ENCODE measurements at places on chromosomes 13 and 19.

GRCh38 chr13:110194451-110194850, 112.5 kb downstream of the COL4A1 start:
- no peak for DNase-seq

DNA sequence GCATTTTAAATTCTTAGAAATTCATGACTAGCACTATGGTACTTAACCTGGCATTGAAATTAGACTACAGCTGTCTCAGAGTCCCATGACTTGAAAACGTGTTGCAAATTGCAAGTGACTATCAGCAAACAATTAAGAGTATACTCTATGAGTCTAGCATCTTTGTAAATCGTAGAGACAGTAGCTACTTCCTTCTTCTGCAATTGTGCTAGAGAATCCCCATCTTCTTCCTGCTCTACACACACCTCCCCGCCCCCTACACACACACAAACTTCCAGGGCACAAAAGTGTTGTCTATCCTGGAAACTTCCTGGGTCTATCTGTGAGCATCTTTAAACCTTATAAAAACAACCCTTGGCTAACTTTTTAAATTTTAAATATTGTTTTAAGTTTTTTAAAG, 35.2 kb upstream of the MIR17HG start:
- DNase-seq = no peak

DNA sequence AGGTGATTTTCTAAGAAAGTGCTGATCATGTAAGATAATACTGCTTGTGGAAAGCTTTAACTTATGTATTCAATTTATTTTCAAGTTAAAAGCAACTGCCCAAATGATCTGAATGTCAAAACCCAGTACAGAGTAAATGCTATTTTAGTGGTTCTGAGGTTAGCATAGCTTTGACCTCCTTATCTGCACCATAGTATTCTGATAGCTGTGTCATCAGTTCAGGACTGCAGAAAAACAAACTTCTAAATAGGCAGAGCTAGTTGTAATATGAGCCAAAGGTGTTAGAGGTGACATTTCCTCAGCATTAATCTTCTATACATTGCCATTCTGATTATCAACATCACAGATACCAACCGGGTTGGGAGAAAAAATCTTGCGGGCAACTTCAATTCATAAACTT, 758.7 kb downstream of the SLITRK5 start:
- no peak for DNase-seq

- no peak for DNase-seq
Observed at GRCh38 chr13:75533861-75534260, 3.8 kb downstream of the COMMD6 start.

- no peak for DNase-seq
Observed at GRCh38 chr13:34944751-34945150, 2.7 kb downstream of the NBEA start.

DNA sequence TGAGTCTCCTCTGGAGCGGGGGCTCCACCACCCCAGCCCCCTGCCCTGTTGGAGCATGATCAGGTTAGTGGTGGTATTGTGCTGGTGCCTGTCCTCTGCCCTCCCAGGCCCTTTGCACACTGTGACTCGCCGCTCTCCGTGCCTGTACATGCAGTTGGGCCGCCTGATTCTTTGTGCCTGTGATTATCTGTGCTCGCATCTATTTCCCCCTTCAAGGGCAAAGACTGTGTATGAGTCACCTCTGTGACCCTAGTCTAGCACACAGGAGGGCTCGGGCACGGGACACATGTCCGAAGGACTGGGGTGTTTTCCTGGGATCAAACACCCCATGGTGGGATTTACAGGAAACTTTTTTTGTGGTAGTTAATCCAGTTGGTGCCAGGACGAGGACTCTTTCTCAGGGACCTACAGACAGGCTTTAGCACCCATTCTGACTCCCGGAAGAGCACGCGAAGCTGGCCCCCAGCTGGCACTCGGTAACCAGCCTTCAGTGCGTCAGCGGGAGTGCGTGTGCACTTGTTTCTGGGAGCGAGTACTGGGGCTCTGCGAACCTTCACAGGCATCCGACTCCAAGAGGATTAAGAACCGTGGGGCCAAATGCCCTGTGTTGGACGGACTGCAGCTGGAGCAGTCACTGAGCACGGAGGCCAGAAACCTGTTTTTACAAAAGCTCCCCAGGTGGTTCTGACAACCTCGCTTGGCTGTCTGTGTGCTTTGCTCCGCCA, 6.7 kb downstream of the PPP1R37 start:
- no peak for DNase-seq

- DNase-seq = no peak
Observed at GRCh38 chr13:85520445-85520844, 278.8 kb downstream of the SLITRK6 start.

- DNase-seq = no peak
Observed at GRCh38 chr13:48078251-48078656, 16.6 kb downstream of the MED4 start.

DNA sequence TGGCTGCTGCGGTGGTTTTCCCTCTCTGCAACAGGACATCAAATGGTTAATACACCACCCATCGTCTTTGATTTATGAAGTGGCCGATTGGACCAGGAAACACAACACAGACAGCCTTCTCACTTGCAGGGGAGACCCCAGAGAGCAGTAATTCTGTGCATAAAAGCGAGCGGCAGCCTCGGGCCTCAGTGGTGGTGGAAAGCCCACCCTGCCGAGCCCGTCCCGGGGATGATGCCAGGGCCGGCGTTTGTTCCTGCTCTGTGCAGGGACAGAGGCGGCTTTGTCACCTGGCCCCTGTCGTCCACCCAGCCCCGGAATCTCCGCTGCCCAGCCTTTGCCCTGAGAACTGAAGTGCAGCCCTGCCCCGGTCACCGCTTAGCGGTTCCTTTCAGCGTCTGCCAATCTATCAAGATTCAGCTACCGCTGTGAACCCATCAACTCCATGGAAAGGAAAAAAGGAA, 184.4 kb downstream of the TSHZ3 start:
- DNase-seq = no peak

GRCh38 chr19:47379381-47379938, 30.3 kb downstream of the DHX34 start:
- DNase-seq = no peak

DNA sequence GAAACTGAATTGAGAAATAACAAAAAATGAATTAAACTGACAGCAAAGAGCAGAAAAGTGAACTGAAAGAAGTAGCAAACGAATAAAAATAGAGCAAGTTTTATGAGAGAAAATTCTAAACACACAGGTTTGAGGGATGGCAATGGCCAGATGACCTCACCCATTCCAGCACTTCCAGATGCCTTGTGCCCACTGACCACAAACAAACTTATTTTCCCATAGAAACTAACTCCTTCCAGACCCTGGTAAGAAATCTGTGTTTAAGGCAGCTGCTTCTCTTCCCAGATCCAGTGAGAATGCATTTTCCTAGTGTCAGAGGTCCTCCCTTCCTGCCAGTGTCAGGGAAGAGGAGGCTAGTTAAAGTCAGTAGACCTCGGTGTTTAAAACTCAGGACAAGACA, 51.7 kb downstream of the RXFP2 start:
- no peak for DNase-seq

GRCh38 chr19:51550848-51551672, 19.6 kb upstream of the SIGLEC6 start:
- no peak for DNase-seq

DNA sequence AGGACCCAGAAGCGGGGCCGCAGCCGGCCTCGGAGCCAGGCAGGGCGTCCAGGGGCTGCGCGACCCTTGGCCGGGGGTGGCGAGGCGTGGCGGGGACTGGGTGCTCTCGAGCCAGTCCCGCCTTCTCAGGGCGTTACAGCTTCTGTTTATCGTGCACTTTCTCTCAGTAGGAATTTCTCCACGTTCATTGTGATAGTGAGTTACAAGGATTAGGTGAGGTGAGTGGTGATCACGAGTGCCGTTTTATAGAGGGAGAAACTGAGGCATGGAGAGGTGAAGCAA, 600 bp downstream of the AP1M1 start:
- DNase-seq = no peak

DNA sequence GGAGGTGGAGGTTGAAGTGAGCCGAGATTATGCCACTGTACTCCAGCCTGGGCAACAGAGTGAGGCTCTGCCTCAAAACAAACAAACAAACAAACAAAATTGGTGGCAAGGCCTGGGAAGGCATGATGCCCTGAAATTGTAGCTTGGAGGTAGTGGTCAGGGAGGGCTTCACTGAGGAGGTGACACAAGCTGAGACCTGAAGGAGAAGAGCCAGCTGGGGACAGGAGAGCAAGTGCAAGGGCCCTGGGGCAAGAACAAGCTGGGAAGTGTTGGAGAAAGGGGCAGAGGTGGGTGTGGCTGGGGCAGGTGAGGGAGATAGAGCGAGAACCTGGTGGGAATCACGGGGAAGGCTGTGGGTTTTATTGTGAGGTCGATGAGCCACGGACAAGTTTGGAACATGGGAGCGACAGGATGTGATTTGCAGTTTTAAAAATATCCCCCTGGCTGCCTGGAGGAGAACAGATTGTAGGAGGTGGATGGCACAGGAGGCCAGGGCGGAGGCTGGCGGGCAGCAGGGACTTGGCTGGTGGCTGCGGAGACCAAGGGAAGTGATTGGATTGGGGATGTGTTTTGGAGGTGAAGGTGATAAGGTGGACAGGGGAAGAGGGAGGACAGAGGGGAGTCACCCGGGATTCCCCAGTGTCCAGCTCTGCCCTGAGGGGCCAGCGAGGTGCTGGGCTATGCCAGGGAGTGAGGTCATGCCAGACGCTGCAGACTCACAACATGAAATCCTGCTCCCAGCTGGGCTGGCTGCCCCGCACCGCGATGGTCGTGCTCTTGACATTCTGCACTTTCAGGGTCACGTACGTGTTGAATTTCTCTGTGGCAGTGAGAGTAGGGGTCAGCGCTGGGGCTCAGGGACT, 14.0 kb downstream of the UNC13A start:
- no peak for DNase-seq

- DNase-seq = no peak
Observed at GRCh38 chr19:23904406-23904805, 10.3 kb upstream of the ZNF726 start.

DNA sequence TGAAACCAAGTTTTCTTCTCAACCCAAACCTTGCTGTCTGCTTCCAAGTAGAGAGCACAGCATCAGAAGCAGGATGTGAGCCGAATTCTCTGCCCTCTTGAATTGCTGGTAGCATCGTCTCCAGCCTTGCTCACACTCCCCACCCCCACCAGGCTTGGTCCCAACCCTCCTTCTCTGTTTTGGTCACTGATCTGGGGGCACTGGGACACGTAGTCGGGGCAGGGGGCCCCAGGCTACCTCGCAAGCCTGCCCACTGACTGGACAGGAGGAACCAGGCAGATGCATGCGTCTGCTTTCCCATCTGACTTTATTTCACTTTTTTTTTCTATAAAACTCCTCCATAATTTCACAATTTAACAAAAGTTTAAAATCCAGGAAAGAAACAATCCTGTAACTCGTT, 69.7 kb downstream of the MLLT1 start:
- DNase-seq = no peak

DNA sequence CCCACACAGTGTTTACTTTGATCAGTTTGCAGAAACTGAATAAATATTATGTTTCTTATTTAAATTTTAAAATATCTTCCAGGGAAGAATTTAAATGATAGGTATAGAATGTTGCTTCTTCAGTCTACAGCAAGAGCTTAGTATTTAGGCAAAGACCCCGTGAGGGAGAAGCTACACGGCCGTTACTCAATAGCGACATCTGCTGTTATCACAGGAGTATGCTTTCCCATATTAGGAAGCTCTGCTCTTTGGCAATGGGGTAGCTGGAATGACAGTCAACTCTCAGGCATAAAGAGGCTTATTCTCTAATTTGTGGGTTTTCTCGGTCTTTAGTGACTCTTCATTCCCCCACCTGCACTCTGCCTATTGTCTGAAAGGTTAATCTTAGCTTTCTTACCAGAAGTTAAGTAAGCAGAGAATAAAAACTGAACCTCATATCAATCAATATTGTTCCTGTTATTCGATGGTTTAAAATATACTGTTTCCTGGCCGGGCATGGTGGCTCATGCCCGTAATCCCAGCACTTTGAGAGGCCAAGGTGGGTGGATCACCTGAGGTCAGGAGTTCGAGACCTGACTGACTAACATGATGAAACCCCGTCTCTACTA, 13.2 kb upstream of the LHFPL6 start:
- no peak for DNase-seq

DNA sequence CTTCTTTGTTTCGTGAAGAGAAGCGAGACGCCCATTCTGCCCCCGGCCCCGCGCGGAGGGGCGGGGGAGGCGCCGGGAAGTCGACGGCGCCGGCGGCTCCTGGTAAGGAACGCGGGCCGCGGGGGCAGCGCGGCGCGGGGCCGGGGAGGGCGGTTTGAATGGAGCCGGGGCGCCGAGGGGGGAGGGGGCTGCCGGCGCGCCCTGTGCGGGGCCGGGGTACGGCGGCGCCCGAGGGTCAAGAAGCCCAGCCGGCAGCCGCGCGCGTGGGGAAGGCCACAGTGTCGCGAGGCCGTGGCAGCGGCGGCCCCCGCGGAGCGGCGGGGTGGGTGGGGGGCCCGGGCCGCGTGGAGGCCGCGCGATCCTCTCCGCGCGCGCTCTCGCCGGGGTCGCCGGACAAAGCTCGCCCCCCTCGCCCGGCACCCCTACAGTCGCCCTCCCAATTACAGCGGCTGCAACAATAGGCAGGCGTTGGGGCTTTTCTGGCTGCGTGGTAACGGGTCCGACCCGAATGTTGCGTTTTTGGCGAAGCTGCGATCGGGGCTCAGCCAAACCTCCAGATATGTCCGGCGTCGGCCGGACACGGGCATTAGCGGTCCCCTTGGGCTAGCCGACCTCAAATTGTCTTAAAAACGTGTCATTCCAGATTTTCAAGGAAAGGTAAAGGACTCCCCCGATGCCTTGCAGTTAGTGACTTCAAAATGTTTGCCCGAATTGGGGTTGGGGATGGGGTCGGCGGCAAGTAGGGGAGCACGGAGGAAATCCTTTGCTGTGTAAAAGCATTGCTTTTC, 437 bp downstream of the SMARCA4 start:
- peak; percentile 53 for DNase-seq

DNA sequence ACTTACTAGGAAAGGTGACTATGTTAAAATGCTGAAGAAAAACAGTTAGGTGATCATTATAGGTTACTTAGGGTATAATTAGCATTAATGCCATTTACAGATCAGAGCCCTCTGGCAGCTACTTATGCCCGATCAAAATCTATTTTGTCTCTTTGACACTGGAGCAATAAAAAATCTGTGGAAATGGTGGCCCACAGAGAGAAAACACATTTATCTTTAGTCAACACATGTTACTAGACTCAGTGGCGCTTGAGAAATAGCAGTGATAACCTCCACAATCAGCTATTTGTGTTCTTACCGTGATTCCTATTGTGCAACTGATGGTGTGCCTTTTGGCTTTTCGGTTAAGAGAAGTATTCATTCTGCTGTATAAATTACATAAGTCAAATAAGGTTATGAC, 1519.6 kb downstream of the PCDH9 start:
- no peak for DNase-seq

DNA sequence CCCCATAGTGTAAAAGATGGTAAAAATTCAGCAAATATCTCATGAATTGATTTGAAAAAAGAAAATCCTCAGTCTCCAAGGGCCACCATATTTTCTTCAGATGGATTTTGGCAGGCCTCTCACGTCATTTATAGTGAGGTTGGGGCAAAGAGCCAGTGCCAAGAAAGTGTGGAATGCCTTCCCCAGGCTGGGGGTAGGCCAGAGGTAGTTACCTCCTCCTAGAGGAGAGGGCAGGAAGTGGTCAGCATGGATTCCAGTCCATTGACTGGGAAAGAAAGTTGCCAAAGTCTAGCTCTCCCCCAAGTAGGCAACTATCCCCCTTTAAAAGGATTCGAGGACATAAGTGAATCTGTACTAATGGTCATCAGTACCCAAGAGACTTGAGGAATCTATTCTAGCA, 68.4 kb upstream of the KCTD4 start:
- no peak for DNase-seq

- DNase-seq = no peak
Observed at GRCh38 chr13:67134417-67135129, 95.6 kb downstream of the PCDH9 start.

- DNase-seq = peak; percentile 96
Observed at GRCh38 chr19:4139614-4140236, 13.7 kb upstream of the CREB3L3 start.

- no peak for DNase-seq
Observed at GRCh38 chr13:110258876-110259631, 47.9 kb downstream of the COL4A1 start.
